ENCODE measurements at places on chromosomes 4 and X.

DNA sequence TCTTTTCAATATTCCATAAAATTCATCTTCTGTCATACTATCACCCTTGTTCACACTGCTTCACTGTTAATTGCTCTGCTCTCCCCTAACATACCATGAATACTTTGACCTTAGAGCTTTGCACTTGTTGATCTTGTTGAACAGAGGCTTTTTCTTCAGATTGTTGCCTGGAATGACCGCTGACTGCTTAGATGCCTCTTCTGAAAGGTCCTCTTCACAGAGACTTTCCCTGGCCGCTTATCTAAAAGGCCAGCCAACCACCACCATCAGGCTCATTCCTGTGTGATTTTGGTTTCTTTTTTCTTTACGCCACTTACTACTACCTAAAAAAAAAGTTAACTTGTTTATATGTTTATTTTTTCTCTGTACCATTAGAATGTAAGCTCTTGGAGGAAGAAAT, 667.7 kb downstream of the STPG2 start:
- no peak for DNase-seq

- DNase-seq = no peak
These were observed 905.9 kb downstream of the CENPC start for GRCh38 chr4:66639361-66639760.

- DNase-seq = no peak
These were observed 4.0 kb downstream of the C4orf46 start for GRCh38 chr4:158667651-158668198.

GRCh38 chr4:128525387-128525786, 237.8 kb upstream of the PGRMC2 start:
- no peak for DNase-seq

DNA sequence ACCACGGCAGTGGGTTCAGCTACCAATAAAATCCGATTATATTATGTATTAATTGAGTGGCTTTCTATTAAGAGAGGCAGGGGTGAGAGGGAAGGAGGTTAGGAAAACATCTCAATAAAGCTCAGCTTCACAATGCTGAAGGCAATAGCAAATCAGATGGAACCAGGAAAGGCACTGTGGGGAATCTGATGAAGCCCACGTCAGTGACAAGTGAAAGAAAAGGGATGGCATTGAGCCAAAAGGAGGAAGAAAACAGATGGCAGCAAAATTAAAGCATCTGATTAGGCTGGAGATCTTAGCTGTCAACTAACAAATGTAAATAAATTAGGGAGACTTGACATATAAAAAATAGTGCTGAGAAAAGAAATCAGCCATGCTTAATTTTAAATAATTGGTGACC, 180.9 kb downstream of the RASL11B start:
- DNase-seq = no peak

DNA sequence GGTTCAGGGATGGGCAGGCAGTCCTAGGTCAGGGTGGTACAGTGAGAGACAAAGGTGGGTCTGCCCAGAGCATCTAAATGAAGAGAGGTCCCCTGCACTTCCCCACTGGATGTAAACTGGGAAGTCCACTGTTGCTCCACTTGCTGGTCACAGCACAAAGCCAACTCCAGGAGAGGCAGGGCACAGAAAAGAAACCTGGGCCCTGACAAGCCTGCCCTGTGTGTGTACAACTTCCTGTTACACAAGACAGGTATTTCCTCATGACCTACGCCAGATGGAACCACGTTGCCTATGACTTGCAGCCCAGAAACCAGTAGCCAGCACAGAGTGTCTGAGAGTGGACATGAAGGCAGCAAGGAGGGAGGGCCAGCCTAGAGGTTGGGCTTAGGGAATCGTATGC, 161.8 kb downstream of the SH3KBP1 start:
- no peak for DNase-seq

- DNase-seq = no peak
These were observed 93.5 kb upstream of the UCP1 start for GRCh38 chr4:140662082-140662869.

DNA sequence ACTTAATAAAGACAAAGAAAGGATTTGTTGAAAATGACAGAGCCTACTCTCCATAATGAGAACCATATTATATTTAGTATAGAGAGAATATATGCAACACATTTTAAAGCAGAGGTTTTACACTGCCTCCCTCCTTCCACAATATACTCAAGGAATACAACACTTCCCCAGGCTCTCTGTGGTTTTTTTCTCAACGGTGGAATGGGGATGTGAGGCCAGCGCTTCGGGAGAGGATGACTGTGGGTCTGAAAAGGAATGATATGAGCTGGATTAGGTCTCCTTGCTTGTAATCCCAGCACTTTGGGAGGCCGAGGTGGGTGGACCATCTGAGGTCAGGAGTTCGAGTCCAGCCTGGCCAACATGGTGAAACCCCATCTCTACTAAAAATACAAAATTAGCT, 348.7 kb upstream of the KLF3 start:
- DNase-seq = no peak

DNA sequence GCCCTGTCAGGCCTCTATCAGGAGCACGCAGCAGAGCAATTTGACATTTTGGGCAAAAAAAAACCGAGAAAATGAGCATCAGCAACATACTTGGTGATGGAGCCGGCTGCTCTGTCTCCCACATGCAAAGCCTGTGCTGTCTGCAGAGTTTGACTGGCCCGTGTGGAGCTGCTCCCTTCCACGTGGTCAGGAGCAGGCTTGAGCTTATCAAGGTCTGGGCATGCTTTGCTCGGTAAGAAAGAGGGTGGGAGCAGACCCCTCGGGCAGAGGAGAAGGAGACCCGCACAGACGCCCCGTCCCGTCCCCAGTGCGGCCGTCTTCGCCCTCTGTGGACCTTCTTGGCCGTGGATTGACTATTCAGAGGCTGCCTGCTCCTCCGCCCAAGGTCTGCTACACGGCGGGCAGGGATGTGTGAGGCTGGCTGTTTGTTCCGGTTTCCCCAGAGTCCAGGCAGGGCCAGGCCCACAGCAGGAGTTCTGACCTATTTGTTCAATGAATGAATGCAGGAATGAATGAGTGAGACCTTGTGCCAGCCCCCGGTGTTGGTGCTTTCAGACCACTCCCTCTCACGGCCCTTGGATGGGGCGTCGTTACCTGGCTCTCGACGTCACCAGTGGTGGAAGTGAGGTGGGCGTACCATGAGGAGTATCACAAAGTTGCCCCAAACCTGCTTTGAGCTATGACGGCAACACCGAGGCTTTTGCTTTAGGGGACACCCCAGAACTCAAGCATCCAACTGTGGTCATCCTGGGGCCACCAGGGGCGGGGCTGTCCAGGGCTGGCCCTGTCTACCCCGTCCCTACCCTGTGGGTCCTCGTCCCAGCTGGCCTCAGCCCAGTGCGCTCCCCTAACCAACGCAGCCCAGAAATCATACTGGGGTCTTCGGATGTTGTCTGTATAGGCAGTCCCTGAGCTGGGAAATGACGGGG, 54.7 kb upstream of the ADRA2C start:
- no peak for DNase-seq

DNA sequence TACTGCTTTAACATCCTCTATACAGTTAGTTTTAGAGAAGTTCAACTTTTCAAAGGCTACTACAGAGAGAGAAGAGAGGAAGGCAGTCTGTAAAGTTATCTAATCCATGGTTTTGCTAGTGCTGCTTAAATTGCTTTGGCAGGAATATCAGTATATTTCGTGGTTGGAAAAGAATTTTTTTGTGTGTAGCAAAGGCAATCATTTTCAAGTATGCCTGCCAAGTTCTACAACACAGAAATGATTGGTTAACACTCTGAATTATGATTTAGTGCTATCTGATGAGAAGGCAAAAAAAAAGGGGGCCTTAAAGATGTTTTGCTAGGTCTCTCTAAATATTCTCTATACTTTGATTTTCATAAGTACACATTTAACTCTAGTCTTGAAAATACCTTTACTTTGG, 133.1 kb downstream of the JADE1 start:
- DNase-seq = no peak

- DNase-seq = no peak
These were observed 141.6 kb downstream of the PCDH18 start for GRCh38 chr4:137390707-137391106.

- DNase-seq = no peak
These were observed at the start of gene NKX3-2 for GRCh38 chr4:13543839-13544605. NKX3-2 (minus strand) TSS chr4:13544508; CDS start chr4:13544414, 94 bp downstream.

DNA sequence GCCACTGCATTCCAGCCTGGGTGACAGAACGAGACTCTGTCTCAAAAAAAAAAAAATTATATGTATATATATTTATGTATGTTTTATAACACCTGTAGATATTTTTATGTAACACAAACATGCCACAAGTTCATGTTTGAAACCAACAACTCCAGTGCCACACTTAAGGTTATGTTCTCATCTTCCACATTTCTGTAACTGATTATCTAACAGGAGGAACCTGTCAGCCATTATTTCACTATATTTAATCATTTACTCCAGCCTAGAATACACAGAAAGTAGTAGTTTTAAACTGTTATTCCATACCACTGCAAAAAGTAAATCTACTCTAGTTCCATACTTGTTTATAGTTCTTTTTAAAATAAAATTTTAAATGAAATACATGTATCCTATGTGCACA, 32.3 kb downstream of the MCUB start:
- no peak for DNase-seq

- DNase-seq = no peak
These were observed 995 bp downstream of the FGA start for GRCh38 chr4:154589296-154590197.

- no peak for DNase-seq
These were observed 21.3 kb downstream of the CCKAR start for GRCh38 chr4:26468977-26469376.

GRCh38 chrX:119942831-119943184, 743 bp downstream of the NKAP start:
- no peak for DNase-seq

DNA sequence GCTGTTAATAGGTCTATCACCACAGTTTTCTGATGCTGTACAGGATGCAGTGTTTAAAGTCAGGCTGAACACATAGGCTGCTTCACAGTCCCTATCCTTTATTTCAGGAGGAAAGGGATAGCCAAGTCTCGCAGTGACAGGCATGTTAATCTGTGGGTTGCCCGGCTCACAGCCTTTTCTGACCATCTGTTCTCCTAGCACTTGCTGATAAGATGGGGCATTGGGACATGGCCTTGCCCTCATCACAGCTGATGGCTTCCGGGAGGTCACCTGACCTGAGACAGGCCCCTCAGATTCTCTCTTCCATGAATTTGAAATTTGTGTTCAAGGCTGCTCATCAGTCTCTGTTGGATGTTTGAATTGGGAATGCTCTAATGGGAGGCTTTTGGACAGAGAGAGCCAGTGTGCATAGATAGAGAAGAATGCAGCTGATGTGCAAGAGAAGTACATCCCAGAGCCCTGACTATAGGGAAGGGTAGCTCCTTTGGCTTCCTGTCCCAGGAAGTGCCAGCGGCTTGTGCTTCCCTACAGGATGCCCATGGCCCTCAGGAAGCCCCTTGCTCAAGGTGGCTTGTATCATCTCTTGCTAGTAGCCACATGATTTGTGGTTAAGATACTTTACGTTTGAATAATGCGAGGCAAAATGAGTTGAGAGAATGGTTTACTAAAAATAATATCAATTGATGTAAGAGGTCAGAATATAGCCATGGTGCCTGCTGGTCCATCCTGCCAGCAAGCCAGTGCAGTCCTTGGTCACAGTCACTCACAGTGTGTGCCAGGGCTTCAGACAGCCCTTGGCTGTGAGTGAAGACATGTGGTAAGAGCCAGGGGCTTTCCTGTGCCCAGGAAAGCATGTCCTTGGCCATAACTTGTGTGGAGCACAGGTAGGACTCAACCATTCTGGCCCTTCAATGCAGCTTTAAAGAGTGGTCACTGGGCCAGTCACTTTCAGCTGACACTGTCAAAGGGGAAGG, 88.6 kb downstream of the TSPAN7 start:
- DNase-seq = no peak

DNA sequence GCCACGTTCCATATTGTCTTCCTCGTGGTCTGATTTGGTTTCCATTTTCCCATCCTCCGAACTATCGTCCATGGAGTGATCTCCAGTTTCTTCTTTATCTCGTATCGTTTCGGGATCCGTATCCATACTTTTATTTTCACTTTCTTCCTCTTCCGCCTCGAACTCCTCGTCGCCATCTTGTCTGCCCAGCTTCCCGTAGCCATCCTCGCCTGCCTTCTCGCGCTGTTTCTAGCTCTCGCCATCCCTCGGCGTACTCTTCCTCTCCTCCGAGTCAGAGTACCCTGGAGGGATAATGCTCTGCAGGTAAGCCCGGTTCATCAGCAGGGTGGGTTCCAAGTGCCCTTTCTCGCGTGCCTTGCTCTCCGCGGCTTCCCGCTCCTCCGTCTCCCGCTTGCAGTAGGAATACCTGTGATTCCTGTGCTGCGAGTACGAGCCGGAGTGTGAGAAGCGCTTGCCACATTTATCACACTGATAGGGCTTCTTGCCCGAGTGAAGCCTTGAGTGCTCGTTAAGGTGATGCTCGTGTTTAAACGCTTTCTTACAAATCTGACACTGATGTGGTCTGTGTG, 134.5 kb upstream of the TAPT1 start:
- no peak for DNase-seq

- DNase-seq = no peak
These were observed 711.8 kb upstream of the FAM241A start for GRCh38 chr4:111433441-111433840.

- DNase-seq = no peak
These were observed 123.3 kb downstream of the KLHL8 start for GRCh38 chr4:87097075-87097474.

DNA sequence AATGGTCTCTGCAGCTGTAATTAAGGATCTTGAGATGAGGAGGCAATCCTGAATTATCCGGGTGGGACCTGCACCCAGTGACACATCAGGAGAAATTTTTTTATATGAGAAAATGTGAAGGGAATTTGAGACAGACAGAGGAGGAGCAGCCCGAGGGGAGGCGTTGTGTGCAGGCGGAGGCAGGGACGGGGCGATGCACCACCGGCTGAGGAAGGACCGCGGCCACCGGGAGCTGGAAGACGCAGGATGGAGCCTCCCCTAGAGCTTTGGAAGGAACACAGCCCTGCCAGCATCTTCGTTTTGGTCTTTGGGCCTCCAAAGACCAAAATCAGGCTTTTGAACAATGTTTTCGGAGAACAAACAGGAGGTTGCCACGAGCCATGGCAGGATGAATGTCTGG, 85.0 kb upstream of the ADRA2C start:
- DNase-seq = no peak

DNA sequence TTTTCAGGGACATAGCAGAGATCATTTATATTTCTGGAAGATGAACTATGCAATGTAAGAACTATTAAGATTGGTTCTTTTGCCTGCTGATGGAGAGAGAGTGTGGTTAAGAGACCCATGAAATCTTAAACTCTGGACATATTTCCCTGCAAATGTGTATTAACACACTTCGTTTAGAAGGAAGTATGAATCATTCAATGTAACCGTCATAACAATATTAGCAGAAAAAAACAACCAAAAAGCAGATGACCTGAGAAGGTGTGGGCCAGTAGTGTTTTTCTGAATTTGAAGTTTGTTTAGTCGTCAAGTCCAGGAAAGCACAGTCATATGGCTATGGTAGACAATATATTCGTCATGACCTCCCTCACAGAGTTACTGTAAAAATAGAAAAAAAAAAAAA, 2.5 kb upstream of the TMPRSS11D start:
- DNase-seq = no peak

- DNase-seq = no peak
These were observed 114.4 kb downstream of the STK32B start for GRCh38 chr4:5165420-5166369.

Measured in activated CD8-positive, alpha-beta memory T cell treated with anti-CD3 and anti-CD28 coated beads for 4 hours (primary cell).